ENCODE measurements at places on chromosomes 6 and 20.

GRCh38 chr6:63467247-63467954 lies 104.9 kb upstream of the LOC128125822 start:
- no peak for DNase-seq

DNA sequence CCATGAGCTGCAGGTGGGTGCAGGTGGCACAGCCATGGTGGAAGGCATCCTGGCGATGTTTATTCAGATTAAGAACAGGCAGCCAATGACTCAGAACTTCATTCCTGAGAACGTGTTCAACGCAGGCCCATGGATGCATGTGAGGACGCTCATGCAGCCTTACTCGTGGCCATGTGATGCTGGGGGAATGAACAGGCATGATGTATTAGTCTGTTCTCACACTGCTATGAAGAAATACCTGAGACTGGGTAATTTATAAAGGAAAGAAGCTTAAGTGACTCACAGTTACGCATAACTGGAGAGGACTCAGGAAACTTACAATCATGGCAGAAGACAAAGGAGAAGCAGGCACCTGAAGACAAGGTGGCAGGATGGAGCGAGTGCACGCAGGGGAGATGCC lies 146.6 kb downstream of the RNASET2 start:
- DNase-seq, result no peak

- no peak for DNase-seq
Observed at GRCh38 chr6:163165922-163166321, 248.6 kb upstream of the QKI start.

DNA sequence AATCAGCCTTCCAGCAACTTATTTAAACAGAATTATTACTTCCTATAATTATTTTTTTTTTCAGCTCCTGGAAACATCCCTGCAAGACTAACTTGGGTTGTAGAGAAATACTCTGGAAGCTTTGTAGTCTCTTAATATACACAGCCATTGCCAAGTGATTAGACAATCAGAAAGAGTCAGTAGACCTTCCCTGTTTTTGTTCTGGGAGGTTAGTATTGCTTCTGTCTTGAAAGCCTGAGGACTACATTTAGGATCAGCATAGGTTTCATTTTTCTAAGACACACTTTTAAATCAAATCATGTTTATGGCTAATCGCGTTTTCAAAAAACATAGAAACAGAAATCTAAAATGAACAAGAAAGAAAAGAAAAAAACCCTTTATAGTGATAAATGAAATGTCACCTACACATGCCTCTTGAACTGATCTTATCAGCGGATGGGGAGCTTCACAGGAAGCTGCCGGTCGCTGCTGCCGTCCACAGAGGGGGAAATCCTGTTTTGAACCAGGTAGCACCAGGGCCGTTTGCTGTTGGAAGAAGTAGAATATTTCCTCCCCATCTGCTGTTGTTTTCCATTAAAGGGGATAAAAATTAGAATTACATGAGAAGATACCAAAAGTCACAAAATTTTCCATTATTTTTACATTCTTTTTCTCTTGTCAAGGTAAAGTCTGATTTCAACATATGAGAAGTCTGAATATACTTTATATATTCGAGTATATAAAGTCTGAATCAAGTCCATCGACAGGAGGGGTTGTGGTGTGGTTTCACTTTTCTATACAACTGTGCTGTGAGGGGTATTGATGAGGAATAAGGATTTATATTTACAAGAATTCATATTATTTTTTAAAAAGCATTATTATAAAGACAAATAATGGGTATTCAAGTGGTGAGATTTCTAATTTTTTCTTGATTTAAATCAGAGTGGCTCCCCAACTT lies 94.6 kb downstream of the ARMC2 start:
- no peak for DNase-seq

GRCh38 chr6:35719830-35720733 lies 16.8 kb upstream of the ARMC12 start:
- no peak for DNase-seq

All from esophagus squamous epithelium (tissue), 5 donors.